ENCODE measurements at places on chromosomes 13 and 19.

DNA sequence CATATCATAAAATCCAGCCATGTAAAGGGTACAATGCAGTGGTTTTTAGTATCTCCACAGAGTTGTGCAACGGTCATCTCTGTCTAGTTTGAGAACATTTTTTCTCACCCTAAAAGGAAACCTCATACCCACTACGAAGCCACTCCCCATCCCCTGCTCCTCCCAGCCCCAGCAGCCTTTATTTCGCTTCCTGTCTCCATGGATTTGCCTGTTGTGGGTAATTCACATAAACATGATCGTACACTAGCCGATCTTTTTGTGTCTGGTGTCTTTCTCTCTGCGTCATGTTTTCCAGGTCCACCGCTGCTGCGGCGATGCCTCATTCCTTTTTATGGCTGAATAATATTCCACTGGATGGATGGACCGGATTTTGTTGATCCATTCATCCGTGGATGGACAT lies 28.6 kb downstream of the BICRA start:
- no peak for DNase-seq

- DNase-seq, result no peak
Observed at GRCh38 chr13:78054157-78054556, 135.5 kb upstream of the EDNRB start.

DNA sequence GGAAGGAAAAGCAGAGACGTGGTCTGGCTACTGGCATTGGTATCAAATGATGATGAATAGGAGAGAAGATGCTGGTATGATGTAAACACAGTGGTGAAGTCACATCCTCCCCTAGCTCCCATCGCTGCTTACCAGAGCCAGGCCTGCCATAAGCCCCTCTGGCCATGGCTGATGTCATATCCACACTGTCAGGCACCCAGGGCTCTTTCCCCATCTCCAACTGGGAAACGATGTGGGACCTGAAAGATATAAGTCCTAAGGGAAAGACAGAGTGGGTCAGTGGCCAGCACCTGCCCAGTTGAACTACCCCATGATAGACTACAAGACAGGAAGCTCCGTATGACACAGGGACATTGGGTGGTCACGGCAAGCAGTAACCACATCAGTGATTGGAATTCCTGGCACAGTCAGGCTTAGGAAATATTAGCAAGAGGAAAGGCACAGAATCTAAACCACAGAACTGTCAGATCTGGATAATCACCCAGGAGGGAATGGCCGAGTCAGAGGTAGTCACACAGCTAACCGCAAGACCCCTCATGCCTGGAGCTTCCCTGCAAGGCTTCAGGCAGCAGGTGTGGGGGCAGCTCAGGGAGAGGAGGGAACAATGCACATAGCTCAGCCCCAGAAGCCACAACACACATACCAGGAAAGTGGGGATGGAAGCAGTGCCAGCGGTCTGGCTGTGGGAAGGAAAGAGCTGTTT lies 3.8 kb downstream of the ZNF792 start:
- DNase-seq, result no peak

DNA sequence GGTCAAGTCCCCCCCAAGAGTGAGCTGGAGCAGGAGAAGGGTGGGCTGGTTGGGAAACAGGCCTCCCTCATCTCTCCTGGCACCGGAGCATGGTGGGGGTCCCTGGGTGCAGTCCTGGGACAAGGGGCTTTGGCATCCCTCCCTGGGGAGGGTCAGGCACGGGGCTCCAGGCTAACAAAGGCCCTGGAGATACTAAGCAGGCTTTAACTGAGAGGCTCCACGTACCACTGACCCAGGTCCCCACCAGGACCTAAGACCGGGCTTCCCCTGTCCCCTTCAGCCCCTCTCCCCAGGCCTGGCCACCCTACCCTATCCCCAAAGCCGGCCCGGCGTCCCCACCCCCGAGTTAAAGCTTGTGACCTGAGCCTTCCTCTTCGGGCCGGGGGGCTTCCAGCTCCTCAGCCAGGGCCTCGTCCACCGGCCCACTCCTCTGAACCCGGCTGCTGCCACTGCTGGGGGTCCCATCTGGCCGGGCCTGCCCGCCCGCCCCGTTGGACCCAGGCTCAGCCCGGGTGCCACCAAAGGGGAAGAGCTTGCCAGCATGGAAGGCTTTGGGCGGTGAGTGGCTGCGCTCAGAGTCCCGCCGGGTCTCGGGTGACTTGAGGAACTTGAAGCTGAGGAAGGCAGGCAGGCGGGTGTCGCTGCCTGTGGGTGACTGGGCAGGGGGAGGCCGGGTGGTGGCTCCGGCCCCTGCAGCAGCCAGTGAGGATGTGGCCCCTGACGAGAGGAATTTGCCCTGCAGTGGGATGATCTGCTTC lies 10.1 kb downstream of the ANO8 start:
- no peak for DNase-seq

DNA sequence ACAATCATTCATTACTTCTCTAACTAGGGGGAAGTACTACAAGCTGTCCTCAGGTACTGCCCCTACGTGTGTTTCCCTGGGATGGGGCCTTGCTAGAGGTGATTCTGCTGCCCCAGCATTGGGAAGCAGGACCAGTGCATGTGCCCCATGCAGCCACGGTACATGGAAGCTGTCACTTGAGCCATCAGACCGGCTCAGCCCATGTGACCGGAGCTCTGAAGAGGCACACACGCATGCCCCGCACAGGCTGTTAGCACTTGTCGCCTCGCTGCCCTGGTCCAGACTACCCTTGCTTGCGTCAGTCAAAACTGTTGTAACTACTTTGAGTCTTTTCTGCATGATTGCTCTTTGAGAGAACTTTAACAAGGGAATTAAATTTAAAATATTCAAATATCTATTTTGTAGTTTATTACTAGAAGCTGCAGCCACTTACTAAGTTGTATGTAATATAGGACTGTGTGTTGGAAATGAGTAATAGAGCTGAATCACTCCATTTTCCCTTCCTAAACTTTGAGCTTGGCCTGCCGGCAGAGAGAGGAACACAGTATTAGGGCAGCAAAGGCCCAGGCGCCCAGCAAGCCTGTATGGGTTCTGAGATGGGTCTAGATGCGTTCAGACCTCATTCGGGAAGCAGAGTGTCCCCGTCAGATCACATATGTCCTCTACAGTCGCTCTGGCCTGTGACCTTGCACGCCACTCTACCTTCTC lies 42.2 kb downstream of the DHRS12 start:
- no peak for DNase-seq

DNA sequence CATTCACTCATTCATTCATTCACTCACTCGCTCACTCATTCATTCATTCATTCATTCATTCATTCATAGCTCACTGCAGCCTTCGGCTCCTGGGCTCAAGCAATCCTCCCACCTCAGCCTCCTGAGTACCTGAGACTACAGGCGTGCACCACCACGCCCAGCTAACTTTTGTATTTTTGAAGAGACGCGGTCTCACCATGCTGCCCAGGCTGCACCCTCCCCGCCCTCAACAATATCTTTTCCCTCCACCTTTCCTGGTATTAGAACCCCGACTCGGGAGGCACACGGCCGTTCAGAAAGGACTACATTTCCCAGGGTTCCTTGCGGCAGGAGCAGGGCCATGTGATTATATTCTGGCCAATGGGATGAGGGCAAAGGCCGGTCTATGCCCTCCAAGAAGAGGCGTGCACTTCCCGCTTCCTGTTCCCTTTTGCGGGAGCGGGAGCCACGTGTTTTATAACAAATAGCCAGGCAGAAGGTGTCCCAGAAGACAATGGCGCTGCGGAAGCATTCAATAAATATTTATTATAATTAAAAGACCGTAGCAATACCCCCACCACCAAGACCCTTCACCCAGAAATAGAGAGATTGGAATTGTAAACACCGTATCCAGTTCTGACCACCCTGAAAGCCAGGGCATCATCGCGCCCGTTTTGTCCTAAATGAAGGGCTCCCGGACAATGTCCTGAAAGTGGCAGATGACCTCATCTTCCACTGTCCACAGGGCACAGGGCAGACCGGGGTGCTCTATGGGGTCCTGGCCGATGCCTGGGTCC lies 15.9 kb downstream of the TICAM1 start:
- peak; percentile 53 for DNase-seq

- no peak for DNase-seq
Observed at GRCh38 chr19:36574741-36575140, 1.6 kb upstream of the ZNF529 start.

GRCh38 chr13:41589434-41589833 lies 132.1 kb downstream of the RGCC start:
- no peak for DNase-seq

GRCh38 chr19:57850553-57851017 lies 926 bp downstream of the ZNF587 start:
- DNase-seq, result no peak

Data from stimulated activated CD8-positive, alpha-beta memory T cell treated with anti-CD3 and anti-CD28 coated beads, Interleukin-2, amount 100 ng/mL, for 1 hour (primary cell).